ENCODE measurements at places on chromosomes 11 and 22.

DNA sequence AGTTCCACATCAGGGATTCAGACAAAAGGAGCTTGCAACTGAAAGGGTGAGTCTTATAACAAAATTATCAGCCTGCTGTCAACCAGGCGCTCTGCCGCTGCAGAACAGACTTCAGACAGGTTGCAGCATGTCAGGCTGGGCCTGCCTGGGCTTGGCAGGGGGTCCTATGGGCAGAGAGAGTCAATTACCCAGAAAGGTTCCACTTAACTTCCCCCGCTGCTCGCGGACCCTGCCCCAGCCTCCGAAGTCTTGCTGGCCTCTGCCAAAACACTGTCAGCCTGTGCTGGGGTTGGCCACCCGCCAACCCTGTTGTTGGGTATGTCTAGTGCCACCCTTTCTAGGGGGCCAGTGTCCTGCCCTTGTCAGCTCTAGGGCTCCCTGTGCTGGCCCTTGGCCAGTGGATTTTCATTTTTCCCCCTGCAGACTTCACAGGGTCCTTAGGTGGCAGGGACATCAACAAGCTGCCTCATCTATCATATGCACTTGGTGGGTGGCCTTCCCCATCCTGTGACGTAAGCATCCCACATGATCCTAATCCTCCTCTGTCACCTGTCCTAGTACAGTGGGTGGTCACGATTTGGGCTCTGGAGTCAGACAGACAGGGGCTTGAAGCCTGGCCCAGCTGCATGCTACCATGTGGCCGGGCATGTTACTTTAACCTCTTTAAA is 166.5 kb upstream of the CADM1 start:
- no peak for DNase-seq

DNA sequence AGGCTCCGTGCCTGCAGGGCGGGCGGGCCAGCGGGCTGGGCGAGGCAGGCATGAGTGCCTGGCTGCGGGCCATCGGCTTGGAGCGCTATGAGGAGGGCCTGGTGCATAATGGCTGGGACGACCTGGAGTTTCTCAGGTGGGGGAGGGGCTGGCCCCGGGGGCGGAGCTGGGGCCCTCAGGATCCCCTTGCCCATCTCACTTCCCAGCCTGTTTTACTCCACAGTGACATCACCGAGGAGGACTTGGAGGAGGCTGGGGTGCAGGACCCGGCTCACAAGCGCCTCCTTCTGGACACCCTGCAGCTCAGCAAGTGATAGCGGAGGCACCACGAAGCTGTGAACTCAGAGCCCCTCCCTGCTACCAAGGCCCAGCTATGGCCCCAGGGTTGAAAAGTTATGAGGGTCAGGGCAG is 5.9 kb downstream of the PHOX2A start:
- peak; percentile 91 for DNase-seq

DNA sequence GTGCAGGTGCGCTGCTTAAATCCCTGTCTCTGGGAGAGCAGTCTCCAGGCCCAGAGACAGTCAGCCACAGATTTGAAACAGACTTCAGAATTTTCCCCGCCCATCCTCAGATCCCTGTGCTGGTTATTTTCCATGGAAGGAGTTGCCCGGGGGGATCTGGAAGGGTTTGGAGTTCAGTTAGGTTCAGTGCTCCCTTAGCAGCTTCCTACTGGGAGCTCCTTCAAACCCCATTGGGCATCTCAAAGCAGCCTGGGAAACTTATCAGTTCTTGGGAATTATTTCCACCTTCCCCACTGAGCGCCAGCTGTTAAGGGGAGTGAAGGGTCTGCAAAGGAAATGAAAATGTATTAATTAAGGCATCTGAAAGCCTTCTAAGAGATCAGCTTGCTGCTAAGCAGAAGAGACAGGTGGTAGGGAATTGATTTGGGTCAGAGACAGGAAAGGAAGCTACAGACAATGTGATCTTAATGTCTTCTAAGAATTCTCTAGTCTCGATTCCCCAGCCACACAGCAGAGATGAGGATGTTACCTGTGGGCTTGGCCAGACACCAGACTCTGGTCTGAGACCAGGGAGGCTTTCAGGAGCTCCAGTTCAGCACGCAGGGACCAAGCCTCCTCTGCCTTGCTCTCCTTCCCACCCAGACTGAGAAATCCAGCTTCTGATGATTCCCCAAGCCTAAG is 106.2 kb upstream of the TBCEL start:
- DNase-seq = no peak

DNA sequence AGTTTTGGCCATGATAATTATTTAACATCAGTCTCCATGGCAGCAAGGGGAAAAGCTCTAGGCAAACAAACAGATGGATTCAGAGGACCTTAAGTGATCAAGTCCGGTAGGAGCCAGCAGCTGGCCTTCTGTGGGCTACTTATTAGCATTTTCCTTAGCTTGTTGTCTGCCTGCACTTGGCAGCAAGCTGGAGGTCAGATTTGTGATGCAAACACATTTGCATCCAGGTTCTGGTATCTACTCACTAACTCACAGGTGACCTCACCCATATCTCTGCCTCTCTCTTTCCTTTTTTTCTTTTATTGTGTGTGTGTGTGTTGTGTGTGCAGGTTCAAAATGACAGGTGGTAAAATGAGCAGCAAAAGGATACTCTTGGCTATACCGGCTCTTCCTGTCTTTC is 32.3 kb downstream of the ARHGAP42 start:
- DNase-seq = peak; percentile 14

- no peak for DNase-seq
Observed at GRCh38 chr22:20567371-20567847, 60.0 kb downstream of the MED15 start.

GRCh38 chr11:114586797-114587196 is 8.8 kb downstream of the NXPE4 start:
- DNase-seq = no peak

Measured in AG08396 (cell line).